ENCODE measurements at places on chromosomes 3 and 15.

DNA sequence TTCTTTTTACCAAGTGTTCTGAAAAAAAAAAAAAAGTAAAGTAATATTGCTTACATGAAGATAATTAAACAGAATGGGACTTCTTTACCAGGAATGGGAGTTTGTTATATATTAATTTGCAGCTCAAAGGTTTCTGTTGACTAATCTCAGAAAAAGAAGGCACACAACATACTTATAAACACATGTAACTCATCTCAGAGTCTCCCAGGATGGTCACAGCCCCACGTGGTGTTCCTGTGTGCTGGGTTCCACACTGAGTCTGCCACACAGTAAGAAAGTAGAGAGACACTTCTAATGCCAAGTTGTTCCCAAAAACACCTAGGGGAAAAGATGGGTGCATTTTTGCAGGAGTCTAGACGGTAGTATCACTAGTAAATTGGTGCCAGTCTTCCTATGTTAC, 116.7 kb upstream of the ICE2 start:
- no peak for DNase-seq

GRCh38 chr15:45657764-45658545, 23.1 kb downstream of the SQOR start:
- DNase-seq = no peak

DNA sequence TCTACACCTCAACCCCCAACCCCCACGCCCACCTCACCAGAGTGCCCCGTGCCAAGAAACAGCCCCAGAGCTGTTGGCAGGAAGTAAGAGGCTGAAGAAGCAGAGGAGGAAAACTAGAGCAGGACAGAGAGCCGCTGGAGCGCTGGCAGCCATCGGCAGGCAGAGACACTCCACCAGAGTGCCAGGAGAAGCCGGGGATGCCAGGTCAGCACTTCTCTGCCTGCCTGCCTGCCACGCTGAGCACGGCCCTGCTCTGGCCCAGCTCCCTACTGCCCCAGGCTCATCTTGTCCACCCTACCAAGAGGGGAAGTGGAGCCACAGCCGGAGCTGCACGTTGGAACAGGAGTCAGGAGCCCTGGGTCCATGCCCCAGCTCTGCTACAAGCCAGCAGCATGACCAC, 29.7 kb downstream of the CACNA2D2 start:
- DNase-seq = no peak

DNA sequence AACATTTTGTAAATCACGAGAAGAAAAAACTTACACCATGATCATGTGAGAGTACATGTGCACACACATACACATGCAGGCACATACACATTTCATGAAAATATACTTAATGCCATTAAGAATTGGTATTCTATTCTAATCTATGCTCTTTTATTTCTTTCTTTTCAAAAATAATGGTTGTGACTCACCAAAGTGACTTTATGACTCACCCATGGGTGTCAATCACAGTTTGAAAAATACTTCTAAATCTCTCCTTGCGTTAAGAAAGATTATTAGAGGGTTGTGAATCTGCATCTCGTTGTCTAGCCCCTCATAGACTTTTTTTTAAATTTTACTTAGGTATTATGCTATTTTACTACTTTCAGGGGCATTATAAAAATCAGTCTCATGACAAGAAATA, 254.2 kb downstream of the TUSC7 start:
- DNase-seq = no peak

GRCh38 chr3:134956844-134957243, 161.8 kb downstream of the EPHB1 start:
- no peak for DNase-seq

GRCh38 chr3:49714728-49715550, 4.5 kb downstream of the AMIGO3 start:
- no peak for DNase-seq

- no peak for DNase-seq
Observed at GRCh38 chr3:157912514-157913451, 193.4 kb downstream of the SHOX2 start.

DNA sequence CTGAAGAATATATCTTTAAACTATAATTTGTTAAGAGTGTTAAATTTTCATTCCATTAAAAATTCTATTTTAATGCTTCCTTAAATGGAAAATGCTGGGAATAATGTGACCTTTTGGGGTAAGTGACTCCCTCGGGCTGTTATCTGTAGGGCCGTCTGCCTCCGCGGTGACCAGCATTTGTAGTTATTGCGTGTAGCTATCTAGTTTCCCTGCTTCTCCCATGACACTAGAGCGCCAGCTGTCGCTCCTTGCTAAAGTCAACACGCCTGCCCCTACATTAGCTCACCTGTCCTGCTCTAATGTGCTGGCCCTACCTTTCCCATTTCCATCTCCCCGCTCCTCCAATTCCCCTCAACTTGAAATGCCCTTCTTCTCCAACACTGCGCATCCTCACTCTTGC, 12.4 kb upstream of the CHRM5 start:
- DNase-seq = peak; percentile 84

DNA sequence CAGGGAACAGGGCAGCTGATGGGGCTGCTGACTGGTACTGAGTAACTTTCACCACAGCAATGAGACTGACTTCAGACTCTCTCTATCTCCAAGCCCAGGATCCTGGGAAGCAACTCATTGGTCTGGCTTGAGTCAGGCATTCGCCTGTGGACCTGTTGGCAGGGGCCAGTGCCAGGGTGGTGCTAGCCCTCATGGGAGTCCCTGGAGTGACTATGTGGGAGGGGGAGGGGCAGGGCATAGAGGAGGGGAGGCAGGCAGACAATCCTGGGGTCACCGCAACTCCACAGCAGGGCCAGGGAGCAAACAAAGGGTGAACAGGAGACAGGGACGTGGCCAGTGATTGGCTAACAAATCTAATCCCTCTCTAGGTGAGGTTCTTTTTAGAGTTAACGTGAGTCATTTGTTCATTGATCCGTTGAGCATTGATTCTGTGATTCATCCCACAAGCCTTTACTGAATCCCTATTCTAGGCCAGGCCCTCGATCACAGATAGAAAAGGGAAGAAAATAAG, 71.8 kb downstream of the CEMIP start:
- no peak for DNase-seq

Data from SHP77 treated with DMSO at 0.1 percent for 48 hours (cell line).